ENCODE measurements at places on chromosomes 3 and 15.

DNA sequence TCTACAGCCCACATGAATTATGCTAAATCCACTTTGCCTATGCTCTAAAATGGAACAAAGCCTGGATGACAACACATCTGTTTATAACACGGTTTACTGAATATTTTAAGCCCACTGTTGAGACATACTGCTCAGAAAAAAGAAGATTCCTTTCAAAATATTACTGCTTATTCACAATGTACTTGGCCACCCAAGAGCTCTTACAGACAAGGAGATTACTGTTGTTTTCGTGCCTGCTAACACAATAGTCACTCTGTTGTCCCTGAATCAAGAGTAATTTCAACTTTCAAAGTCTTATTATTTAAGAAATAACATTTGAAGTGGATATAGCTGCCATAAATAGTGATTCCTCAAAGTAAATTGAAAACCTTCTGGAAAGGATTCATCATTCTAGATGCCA, 70.9 kb downstream of the ANKRD28 start:
- no peak for DNase-seq

- DNase-seq, result no peak
Observed at GRCh38 chr3:139113993-139114375, 69.3 kb upstream of the PRR23C start.

DNA sequence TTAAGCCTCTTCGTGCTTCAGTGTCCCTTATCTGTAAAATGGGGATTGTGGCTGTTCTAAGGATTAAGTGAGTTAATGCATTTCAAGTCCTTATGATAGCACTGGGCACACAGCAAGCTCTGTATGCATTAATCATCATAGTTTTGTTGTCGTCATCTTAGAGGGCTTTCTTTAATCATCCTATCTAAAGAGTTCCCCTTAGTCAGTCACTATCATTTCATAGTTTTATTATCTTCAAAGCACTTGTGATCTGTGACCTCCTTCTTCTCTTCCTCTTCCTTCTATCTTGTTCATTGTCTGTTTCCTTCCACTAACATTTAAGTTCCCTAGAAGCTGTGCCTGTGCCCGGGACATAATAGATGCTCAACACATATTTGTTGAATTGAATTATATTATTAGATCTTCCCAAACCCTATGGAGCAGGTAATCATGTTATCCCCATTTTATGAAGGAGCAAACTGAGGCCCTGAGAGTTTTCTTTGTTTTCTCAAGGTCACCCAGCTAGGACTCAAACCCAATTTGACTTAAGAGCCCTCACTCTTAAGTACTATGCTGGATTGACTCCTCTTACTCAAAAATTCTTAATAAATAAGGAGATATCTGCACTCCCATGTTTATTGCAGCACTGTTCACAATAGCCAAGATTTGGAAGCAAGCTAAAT, 24.1 kb downstream of the DUOX2 start:
- DNase-seq, result no peak

DNA sequence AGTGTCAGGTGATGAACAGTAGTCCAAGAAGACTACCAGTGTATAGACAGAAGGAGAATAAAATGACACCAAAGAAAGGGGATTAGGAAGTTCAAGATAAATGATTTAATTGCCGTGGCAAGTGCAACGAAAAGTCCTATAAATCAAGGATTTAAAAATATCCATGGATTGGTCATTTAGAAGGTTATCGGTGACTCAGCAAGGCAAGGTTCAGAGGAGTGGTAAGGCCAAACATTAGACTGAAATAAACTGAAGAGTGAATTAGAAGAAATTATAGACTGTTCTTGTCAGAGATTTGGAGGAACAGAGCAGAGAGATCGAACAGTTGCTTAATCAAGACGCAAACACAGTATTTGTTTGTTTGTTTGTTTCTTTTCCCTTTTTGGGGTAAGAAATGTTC, 211.9 kb upstream of the KCNMB2 start:
- DNase-seq, result no peak
